Liver (tissue), 10 donors: ENCODE measurements at places on chromosomes 5 and 9. TPM values are rescaled to one million over a fixed set of nuclear protein-coding genes. Genes with fewer than 3 reads are reported as not detected.

GRCh38 chr9:135087899-135088347 lies 455 bp downstream of the OLFM1 start:
- no peak for DNase-seq

GRCh38 chr9:136599074-136599531 lies 53.3 kb upstream of the NOTCH1 start:
- no peak for DNase-seq

- no peak for DNase-seq
These were observed 343.3 kb upstream of the TNC start for GRCh38 chr9:115461280-115461679.

GRCh38 chr5:62689599-62690368 lies 111.2 kb downstream of the LRRC70 start:
- DNase-seq: no peak

GRCh38 chr5:26579712-26580111 lies 458.7 kb downstream of the CDH9 start:
- no peak for DNase-seq

DNA sequence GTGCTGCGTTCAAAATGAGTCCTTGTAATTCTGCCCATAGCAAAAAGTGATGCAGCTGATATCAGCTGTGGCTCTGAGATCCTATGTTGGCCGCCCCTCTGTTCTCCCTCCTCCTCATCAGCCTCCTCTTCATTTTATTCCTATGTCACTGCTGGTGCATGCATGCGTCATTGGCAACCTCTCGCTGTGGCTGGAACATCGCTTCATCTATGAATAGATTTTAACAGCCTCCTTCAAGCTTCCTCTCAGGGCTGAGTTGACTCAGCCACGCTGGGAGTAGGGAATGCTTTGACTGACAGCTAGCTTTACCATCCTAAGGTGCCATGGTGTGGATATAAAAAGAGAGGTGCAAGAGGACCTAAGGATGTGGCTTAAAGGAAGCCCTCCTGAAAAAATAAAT lies 303.5 kb downstream of the PLK2 start:
- no peak for DNase-seq

DNA sequence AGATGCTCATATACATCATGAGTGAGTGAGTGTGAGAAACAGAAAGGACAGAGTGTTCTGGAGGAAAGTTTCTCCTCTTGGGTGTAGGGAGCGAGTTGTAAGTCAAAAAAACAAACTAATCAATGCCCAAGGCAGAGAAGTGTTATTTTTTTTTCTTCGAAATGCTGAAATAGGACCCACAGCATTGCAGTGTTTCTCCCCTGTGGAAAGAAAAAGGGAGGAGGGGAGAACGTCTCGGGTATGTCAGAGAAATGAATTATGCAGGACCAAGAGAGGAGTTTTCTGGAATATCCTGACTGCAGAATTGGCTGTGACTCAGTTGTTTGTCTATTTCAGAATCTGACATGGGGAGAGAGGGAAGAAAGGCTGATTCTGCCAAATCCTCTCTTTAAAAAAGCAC lies 337.9 kb upstream of the RFX3 start:
- DNase-seq: no peak

- DNase-seq: no peak
These were observed 4.9 kb downstream of the ABCA2 start for GRCh38 chr9:137023157-137023556.

DNA sequence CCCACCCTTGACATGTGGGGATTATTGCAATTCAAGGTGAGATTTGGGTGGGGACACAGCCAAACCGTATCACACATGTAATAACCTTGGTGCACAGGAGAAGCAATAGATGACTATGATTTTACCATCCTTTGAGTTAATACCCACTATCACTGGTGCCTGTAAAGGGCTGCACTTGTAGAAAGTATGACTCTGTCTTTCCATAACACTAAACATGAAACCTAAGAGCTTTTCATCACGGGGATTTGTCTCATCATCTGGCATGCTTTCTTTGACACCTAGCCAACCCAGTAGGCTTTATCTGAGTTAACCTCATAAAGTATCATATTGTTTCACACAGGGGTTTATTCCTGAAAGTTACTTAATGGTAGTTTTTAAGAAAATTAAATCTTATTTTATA lies 188.9 kb upstream of the TNC start:
- DNase-seq: no peak

DNA sequence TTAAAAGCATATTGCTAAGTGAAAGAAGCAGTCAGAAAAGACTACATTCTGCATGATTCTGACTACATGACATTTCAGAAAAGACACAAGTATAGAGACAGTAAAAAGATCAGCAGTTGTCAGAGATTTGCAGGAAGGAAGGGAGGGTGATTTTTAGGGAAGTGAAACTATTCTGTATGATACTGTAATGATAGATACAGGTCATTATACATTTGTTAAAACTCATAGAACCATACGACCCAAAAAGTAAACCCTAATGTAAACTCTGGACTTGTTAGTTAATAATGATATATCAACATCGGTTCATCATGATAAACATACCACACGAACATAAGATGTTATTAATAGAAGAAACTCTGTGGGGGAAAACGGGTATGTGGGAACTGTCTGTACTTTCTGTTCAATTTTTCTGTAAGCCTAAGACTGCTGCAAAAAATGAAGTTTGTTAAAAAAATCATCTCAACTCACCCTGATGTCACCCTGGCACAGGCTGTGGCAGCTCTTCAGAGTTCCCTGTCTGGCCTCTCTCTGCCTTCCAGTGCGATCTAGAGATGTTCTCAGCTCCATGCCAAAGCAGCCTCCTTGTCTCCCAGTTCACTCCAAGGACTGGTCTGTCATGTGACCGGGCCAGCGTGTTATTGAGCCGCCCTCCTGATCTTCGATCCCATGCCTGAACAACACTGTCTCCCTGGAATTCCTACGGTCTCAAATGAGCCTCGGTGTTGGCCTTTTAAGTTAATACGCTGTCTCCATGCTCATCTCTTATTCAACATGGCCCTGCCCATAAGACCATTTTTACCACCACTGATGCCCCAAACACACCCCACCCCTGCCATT lies 35.4 kb downstream of the PRLR start:
- DNase-seq: no peak

The ACTBL2 gene
- total RNA-seq: not detected

The TXNDC8 gene
- total RNA-seq: not detected

The TEX48 gene
- total RNA-seq: not detected

DNA sequence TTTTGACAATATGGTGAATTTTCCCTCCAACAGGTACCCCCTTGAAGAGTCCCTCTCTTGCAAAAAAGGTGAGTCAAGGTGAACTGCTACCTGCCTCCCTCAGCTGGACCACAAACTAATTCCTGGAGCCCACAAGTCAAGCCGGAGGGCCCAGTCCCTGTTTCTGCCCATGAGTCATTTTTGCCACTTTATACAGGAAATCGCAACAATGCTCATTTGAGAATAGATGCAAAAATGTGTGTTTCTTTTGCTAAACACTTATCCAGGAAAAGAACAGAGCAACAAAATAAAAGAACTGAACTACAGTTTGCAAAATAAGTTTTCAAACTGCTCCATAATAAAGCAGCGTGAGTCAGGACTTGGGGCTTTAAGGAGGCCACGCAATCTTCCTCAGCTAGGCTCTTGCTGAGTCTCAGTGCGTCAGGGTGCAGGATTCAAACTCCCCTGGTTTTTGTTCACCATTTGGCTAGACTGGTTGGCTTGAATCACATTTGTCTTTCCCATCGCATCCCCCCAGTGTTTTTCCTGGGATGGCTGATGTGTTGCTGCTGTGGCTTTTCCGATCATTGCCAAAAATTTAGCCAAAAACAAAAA lies 102.7 kb downstream of the GOLPH3 start:
- DNase-seq: no peak

GRCh38 chr9:78014776-78015175 lies 16.8 kb downstream of the GNAQ start:
- DNase-seq: no peak

- DNase-seq: no peak
These were observed 129.0 kb downstream of the TAF11L14 start for GRCh38 chr5:17763301-17763700.

GRCh38 chr9:37997636-37998374 lies 71.2 kb downstream of the SHB start:
- DNase-seq: no peak

The COL23A1 gene
- total RNA-seq: 0.33 TPM

The DND1 gene
- total RNA-seq: 0.37 TPM

- DNase-seq: no peak
These were observed 56.9 kb downstream of the HOMER1 start for GRCh38 chr5:79456890-79457583.

- no peak for DNase-seq
These were observed 31.2 kb upstream of the RAD23B start for GRCh38 chr9:107251756-107252322.

- DNase-seq: no peak
These were observed 19.6 kb downstream of the ITGA2 start for GRCh38 chr5:53008751-53009150.

DNA sequence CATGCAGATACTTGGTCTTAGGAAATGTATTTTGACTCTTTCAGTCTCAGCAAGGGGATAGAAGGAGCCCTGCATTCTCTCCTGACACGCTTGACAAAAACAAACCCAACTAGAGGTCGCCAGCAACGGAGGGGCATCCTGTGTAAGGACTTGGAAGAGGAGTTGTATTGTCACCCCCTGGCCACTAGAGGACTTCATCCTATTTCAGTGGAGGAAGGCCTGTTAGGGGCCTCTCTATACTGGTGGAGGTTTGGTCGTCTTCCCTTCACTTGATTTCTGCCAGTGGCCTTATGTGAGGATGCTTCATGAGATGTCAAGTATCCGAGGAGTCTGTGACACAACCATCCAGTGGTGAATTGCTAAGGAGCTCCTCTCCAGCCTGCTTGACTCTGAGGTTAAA lies 122.8 kb upstream of the STC2 start:
- DNase-seq: no peak

- no peak for DNase-seq
These were observed 92.9 kb upstream of the PTPN3 start for GRCh38 chr9:109590966-109591365.

DNA sequence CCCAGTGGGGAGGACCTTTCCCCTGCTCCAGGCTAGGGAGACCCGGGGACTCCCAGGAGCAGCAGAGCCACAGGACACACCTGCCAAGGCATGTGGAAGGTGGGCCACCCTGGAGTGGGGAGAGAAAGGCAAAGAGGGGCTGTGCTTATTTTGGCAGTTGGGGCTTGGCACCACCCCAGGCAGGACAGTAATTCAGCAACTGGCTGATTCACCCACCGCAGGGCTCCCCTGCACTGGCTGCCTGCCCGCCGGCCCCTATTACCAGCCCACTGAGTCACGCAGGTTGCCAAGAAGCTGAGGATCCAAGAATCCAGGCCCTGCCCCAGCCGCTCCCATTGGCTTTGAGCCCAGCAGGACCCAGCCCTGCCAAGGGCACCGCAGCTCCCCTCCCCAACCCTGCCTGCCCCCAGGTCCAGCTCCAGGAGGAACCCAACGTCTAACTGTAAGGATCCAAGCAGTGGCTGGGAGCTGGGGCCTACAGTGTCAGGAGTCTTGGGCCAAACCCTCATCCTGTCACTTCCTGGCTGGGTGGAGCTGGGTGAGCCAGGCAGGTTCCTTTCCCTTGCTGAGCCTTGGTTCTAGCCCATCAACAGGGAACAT lies 14.2 kb upstream of the RALGDS start:
- DNase-seq: no peak

GRCh38 chr5:52419357-52419756 lies 368.4 kb upstream of the ITGA1 start:
- DNase-seq: no peak

The JAK2 gene
- 21.5 TPM for total RNA-seq

The WDR38 gene
- not detected for total RNA-seq

DNA sequence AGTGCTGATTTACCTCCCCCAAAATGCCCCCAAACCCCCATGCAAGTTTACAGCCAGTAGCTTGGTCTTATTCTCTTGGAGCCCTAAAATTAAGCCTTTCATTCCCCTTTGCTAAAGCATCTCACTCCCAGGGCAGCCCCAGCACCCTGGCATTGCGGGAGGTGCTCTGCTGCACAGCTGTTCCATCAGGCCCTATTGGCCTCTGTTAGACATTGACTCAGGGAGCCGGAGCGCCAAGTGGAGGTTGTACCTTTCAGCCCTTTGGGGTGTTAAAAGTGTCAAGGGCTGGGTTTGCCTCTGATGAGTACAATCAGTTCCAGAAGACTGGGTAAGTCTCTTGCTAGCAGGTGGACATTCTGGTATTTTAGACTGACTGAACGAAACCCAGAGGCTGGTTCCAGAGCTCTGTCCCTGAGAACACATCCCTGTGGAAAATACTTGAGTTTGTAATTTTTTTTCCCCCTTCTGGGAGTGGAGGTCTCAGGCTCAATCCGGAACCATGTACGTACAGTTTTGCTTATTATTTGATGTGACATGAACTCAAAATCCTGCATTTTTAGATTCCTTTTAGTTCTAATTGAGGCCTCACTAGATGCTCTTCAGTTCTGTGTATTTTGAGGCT lies 102.4 kb downstream of the UBE2R2 start:
- DNase-seq: no peak

The GPR150 gene
- 0.08 TPM for total RNA-seq

The IL33 gene
- 20.0 TPM for total RNA-seq

DNA sequence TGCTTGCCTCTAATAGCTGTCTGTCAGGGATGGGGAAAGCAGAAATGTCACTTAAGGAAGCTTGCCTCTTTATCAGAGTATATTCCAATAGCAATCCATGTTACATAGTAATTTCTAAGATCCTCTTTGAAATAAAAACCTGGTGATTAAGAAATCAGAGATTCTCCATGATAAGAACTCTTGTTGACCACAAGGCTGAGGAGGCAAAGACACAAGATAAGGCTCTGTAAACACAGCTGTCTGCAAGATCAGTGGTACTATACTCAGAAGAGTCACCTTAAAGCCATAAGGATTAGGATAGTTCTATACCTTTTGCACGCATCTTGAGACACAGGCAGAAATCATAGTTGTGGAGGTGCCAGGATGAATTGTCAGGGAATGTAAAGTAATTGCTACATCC lies 40.3 kb downstream of the HEXB start:
- no peak for DNase-seq

DNA sequence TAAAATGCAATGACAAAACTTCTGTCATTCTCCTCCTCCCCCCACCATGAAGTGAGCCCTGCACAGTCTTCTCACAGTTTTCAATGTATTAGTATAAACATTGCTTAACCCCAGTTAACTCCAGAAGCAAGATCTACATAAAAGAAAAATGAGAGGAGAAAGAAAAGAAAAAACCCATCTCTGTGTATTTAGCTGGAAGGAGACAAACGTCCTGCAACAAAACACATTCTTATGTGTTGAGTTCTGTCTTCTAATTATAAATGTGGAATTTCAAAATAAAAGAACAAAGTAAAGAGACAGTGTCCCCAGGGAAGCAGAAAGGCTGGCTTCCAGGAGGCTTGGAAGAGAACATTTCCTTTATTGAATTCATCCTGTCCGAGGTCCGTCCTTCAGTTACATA lies 491.9 kb upstream of the TUSC1 start:
- DNase-seq: no peak

GRCh38 chr5:43802119-43802518 lies 199.1 kb downstream of the NNT start:
- DNase-seq: no peak

The N4BP3 gene
- 0.08 TPM for total RNA-seq
